ENCODE measurements at places on chromosomes 2 and 18.

- no peak for DNase-seq
Measured at GRCh38 chr2:221836095-221836494, 264.0 kb upstream of the EPHA4 start.

GRCh38 chr2:119106301-119106897, 52.2 kb downstream of the C1QL2 start:
- DNase-seq: no peak

GRCh38 chr2:163558251-163559021, 177.4 kb downstream of the FIGN start:
- no peak for DNase-seq

- DNase-seq: no peak
Measured at GRCh38 chr18:47531717-47532116, 280.3 kb upstream of the SKOR2 start.

- DNase-seq: no peak
Measured at GRCh38 chr2:191738667-191739066, 60.7 kb downstream of the NABP1 start.

Measured in SK-N-DZ (cell line).